CD4-positive, alpha-beta memory T cell (primary cell): ENCODE measurements at places on chromosomes 16 and 17.

- DNase-seq = no peak
Observed at GRCh38 chr16:78254841-78255240, 155.4 kb downstream of the WWOX start.

DNA sequence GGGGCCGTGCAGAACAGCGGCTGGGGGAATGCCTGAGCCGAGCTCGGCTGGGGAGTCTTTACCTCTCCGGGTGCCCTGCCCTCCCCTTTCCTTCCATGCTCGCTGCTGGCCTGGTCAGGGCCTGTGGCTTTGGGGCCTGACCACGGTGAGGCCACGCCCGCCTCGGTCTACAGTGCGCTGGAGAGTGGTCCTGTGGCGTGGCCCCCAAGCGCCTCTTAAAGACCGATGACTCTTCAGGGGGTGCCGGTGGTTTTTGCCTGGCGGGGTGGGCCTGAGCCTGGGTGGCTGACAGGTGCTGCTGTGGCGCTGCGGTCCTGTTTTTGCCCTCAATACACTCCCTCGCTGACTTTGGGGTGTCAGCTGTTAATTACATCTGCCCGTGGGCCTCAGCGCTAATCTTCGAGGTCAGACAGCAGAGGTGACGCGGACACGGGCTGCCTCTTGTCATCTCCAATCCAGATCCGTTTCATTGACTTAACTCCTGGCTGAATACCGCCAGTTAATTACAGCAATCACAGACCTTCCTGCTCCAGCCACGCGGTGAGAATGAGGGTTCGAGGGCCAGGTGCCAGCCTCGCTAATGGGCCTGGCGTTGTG lies 29.7 kb downstream of the GSE1 start:
- no peak for DNase-seq

DNA sequence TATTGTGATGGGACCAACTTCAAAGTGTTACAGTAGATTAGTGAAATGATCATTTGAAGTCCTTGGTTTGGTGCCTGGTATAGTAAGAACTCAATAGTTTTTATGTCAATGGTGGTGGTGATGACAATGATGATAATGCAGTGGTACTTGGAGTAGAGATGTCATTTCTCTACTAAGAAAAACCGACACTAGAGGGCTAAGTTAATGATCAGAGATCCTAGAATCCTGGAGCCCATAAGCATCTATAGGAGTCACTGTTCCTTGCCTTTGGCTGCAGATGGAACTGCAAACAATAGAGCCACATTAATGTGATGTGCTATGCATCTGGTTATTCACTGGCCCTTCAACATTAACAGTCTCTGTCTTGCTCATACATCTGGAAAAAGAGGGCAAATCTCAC lies 103.8 kb downstream of the ANKFN1 start:
- DNase-seq = no peak

DNA sequence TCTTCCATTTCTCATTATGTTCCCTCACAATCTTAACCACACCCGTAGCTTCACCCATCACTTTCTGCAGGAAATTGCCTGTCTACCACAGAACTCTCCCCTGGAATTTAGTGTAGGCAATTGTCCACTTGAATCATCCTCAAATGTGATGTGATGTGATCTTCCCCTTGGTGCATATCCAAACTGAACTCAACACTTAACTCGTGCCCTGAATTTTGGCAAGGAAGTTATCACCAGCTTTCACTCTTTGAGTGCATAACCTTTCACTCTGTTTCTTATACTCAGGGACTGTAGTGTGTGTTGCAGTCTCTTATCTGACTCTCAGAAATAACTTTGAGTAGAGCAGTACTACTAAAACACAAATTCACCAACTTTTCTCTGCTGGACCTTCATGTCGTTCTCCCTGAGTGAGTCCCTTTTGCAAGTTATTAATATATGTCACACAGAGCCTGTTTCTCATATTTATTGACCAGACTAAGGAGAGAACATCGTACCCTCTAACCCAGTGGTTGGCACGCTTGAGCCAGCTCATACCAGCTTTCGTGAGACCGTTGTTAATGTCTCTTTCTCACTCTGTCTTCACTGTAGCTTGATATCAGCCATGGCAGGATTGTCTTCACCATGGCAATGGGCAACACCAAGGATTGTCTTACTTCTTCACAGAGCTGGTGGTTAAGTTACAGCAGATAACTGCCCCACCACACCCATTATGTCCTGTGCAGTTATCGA lies 558.9 kb upstream of the HSBP1 start:
- DNase-seq = no peak

DNA sequence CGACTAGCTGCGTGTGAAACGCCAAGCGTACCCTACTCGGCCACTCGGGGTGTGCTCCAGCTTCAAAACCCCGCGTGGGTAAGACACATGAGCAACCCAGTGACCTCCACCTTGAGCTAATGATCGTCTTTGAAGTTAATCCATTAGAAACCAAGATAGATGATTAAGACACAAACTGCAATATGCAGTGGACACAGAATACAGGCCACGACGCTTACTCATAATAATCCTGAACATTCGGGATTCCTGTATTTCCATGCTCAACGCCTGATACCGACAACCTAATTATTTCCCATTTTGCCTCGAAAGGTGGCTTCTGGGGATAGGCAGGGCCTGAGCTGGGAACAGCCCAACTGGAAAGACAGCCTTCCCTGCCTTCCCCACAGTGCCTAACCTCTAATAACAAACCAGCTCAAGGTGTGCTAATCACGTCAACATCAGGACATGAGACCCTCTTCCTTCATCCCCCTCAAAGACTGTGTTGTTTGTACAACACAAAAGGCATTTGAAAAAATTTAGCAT lies 504 bp upstream of the COPRS start:
- no peak for DNase-seq

GRCh38 chr16:25009822-25010221 lies 5.3 kb downstream of the ARHGAP17 start:
- no peak for DNase-seq

DNA sequence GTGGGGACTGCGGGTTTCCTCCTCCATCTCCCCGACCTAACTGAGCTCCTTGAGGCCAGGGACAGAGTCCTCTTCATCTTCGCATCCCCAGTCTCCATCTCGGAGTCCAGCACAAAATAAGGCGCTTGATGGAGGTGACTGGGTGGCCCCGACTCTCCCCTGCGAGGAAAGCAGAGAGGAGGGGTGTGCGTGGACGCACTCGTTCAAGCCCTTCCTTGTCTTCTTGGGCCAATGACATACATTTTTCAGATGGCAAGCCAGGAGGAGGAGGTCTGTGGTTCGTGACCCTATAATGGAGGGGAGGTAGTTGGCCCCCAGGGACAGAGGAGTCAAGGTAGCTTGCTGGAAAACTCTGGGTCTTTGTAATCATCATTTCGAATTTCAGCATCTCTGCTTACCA lies 17.2 kb downstream of the CRISPLD2 start:
- DNase-seq = no peak

GRCh38 chr16:85449885-85450245 lies 163.3 kb upstream of the GSE1 start:
- no peak for DNase-seq

DNA sequence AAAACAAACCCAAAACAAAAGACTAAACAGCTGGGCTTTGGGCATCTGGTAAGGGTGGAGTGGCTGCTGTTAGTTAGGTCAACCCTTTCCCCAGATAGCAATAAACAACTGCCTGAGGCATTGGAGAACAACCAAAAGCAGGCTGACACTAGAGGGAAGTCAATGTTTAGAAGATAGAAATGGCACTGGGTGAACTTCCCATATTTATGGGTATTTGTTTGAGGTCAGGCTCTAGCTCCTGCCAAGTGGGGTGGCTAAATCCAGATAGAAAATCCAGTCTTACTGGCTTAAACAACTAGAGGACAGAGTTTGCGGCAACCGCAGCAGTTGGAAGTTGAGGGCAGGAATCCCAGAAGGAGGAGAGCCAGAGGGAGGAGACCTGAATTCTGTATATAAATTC lies 79.4 kb downstream of the SDK2 start:
- no peak for DNase-seq

DNA sequence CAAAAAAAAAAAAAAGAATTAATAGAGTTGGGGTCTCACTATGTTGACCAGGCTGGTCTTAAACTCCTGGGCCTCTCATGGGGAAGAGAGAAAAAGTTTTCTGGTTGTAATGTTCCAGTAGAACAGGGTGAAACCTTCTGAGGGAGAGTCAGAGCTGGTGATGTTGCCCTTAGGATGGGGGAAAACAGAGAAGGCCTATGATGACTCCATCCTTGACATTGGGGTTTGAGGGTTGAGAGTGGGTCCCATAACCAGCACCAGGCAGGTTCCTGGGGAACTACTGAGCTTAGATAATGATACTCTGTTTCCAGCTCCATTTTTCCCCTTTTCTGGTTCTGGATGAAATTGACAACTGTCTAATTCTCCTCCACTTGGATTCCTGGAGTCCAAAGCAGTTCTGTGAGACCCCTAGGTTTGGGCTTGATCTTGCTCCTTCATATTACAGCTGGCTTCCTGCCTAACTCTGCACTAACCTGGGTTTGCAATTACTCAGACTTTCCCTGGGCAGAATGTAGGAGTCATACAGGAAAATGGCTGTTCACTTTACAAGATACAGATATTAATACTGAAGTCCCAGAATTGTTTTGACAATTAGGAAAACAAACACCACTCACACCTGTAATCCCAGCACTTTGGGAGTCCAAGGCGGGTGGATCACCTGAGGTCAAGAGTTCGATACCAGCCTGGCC lies 62.8 kb upstream of the B4GALNT2 start:
- DNase-seq = no peak

- no peak for DNase-seq
Observed at GRCh38 chr16:12120217-12120981, 143.9 kb downstream of the SNX29 start.

DNA sequence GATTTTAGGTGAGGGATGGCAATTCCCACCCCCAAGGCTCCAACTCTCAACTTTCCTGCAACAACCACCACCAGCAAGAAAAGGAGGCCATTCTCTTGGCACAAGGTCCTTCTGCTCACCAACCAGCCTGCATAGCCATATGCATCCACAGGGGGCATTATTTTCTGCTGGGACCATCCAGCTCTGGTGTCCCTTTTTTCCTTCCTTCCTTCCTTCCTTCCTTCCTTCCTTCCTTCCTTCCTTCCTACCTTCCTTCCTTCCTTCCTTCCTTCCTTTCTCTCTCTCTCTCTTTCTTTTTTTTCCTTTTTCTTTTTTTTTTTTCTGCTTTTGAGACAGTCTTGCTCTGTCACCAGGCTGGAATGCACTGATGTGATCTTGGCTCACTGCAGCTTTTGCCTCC lies 21.1 kb upstream of the COX10 start:
- DNase-seq = no peak

GRCh38 chr17:77827511-77827910 lies 131.0 kb upstream of the TNRC6C start:
- DNase-seq = no peak

GRCh38 chr16:53220585-53220984 lies 165.8 kb downstream of the CHD9 start:
- DNase-seq = no peak

DNA sequence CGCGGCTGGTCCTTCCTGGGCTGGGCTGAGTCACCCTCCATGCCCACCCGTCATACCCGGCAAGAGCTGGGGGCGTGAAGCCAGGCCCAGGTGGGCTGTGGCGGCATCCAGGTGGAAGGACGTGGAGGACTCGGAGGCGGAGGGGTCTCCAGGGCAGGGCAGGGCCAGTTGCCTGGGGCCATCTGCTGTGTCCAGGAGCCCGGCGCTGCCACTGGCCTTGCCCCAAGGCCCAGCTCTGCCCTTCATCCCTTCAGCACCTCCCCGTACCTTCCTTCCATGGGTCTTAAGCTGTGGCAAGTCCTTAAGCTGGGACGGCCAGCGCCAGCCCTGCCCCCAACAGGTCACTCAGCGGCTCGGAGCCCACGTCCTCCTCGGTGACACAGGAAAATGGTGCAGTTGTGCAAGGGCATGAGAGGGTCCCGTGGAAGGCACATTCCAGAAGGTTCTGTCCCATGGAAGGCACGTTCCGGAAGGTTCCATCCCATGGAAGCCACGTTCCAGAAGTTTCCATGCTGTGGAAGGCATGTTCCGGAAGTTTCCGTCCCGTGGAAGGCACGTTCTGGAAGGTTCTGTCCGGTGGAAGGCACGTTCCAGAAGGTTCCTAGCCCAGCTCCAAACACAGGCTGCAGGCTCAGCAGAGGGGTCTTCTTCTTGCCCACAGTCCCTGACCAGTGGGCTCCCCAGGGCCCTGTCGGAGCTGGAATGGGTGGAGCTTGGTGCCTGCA lies 10.4 kb upstream of the CDH15 start:
- DNase-seq = no peak

GRCh38 chr16:991345-991744 lies 9.8 kb downstream of the SOX8 start:
- no peak for DNase-seq

GRCh38 chr16:88920618-88921590 lies 54.4 kb upstream of the PABPN1L start:
- no peak for DNase-seq

DNA sequence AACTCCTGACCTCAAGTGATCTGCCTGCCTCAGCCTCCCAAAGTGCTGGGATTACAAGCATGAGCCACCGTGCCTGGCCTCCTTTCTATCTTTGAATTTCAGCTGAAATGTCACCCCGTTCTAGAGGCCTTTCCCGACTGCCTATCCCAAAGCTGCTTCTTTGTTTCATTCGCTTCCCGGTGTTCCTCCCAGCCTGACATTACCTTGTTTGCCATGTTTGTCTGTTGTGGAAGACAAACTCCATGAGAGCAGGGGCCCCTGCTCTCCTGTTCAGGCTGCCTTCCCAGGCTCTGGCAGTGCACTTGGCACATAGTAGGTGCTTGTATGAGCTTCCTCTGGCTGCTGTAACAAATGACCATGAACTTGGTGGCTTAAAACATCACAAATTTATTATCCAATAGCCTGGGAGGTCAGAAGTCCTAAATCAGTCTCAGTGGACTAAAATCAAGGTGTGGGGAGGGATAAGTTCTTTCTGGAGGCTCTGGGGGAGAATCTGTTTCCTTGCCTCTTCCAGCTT lies 2.6 kb upstream of the CCL22 start:
- DNase-seq = no peak

DNA sequence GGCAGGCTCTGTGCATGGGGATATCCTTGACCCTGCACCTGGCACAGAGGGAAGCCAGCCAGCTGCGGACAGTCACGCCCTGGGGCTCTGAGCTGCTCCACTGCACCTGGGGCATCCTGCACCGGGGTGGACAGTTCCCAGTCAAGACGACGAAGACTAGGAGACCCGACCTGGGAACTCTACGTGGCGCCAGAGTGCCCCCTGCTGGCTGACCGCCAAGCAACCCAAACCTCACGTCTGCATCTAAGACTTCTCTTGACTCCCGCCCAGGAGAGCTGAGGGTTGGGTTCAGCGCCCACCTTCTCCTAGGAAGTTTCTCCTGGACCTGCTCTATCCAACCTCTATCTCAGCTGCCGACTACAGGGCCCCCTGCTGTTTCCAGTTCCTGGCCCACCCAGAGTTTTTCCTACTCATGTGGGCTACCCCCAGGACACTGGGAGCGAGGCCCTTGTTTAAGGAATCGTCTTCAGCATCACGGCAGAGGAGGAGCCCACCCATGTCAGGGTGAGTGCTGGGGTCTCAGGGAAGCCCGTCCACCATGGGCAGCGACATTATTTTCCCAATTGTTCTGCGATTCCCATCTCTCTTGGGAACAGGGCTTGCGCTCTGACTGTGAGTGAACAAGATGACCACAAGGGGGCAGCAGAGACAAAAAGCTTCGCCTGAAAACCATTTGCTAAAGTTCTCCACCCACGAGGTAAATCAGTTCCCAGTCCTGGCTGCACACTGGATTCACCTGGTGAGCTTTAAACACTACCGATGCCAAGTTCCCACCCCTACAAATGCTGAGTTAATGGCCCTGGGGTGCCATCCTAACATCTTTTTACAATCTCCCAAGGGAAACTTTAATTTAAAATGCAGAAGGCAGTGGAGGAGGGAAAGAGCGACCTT lies 29.3 kb downstream of the TLE7 start:
- peak; percentile 54 for DNase-seq
